ENCODE measurements at places on chromosomes 12 and 14.

DNA sequence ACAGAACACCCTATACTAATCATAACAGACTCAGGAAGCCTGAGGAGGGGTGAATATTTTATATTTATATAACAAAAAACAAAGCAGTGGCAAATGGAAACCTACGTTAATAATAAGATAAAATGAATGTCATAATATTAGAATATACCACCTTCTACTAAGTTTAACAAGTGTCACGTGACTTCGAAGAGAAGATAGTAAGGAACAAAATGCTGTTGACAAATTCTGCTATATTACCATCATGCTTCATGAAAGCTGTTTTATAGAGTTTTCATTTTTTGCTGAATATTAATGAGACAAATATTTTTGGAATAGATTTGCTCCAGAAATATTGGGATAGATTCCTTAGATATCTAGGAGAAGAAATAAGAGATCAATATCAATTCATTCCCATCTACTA, 450.6 kb upstream of the DCN start:
- DNase-seq = no peak

- DNase-seq = no peak
These were observed 18.5 kb downstream of the CD163 start for GRCh38 chr12:7485095-7485494.

GRCh38 chr14:93789228-93790130, 1.2 kb upstream of the PRIMA1 start:
- peak; percentile 42 for DNase-seq

DNA sequence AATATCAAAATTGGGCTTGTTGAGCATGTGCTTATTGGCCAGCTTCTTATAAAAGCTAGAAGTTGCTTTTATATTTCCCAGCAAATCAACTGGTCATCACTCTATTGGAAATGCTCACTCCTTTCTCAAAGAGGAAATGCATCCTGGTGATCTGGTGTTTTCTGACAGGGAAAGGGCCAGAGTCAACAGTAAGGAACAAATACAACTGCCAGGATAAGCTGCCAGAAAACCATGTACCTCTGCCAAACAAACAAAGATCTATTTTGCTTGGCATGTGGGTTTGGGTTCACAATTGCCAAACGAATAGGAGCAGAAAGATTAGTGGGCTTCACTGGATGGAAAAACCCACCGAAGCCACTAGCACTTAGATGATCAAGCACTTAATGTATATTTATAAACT, 126.9 kb upstream of the PDZRN4 start:
- DNase-seq = no peak

DNA sequence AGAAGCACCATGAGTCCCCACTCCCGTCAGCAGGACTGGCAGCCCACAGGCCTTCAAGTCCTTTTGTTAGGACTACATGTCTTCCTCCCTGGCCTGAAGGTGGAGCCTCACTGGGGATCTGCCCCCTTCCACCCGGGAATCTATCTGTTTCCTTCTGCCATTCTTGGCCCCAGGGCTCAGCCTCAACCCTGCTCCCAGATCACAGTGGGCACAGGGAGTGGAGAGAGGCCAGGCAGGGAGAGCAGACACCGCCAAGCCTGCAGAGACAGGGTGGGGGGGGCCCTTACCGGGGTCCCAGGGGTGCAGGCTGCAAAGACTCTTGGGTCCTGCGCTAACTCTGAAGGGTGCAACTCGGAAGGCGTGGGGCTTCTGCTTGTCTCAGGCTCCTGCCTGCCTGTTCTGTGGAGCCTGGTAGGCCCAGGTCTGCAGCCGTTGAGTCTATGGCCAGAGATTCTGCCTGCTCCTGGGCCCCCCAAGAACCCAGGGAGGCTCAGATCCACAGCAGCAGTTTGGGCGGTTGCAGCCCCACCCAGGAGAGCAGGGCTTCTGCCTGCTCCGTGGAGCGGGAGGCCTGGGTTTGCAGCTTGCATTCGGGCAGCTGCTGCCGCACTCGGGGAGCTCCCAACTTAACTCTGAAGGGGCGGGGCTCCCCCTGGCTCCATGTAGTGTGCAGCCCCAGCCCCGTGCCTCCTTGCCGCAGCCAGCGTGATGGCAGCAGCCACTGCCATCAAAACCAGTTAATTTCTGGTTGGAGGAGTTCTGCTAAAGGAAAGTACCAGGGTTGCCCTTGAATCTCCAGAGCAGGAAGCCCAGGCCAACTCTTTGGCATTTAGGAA, 21.7 kb upstream of the PLBD1 start:
- peak; percentile 63 for DNase-seq

DNA sequence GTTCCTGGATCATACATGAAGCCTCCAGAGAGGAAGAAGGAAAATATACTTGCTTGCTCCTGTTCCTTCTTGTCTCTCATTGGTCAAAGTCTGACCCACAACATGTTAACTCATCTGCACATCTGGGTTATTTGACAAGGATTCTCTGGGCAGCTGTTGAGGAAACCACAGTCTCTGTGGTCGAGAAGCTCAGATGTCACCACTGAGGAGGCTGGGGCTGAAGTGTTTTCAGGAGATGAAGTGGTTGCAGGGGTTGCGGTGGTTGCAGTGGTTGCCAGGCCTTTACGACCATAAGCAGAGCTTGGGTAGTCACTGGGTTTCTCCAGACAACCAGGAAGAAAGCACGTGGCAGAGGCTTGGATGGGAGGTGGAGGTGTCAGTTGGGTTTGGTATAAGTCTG, 265.0 kb upstream of the LRIG3 start:
- DNase-seq = no peak

- no peak for DNase-seq
These were observed 9.6 kb upstream of the SYCP3 start for GRCh38 chr12:101748907-101749306.

GRCh38 chr14:55547650-55548315, 32.2 kb upstream of the KTN1 start:
- DNase-seq = no peak

GRCh38 chr12:57940052-57940914, 1.1 kb upstream of the ATP23 start:
- no peak for DNase-seq

GRCh38 chr12:70151993-70152392, 91.2 kb upstream of the CNOT2 start:
- no peak for DNase-seq

- DNase-seq = no peak
These were observed 36.7 kb upstream of the CLIP1 start for GRCh38 chr12:122459211-122459610.

- DNase-seq = no peak
These were observed 35.2 kb downstream of the NT5DC3 start for GRCh38 chr12:103805655-103806360.

DNA sequence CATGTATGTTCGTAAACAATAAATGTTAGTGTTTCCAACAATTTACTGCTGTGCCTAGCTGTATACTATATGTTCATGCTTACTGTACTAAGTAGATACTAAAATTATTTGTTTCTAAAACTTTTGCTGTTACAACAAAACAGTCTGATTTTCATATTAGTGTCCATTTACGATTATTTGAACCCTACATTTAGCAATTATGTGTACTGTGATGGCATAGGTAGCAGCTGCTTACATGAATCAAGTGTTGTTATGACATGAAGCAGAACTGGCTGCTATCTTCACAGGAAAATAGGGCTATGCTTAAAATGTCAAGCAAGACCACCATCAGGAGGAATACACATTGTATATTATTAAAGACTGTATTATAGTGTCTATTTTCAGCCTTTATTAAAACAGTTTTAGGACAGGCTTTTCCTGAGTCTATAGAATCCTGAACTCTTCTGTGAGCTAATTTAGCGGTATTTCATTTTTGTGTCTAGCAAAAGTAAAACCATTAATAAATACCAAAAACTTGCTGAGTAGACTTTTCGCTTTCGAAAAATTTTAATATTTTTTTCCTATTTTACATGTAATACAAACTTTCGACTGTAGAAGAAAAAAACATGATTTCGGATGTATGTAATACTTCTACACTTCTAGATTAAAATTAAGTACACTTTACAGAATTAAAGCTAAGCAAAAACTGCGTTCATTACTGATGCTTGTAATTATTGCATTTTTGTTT, 1.1 kb upstream of the WDR89 start:
- no peak for DNase-seq

- peak; percentile 10 for DNase-seq
These were observed 60.5 kb upstream of the KIF21A start for GRCh38 chr12:39503439-39503838.

DNA sequence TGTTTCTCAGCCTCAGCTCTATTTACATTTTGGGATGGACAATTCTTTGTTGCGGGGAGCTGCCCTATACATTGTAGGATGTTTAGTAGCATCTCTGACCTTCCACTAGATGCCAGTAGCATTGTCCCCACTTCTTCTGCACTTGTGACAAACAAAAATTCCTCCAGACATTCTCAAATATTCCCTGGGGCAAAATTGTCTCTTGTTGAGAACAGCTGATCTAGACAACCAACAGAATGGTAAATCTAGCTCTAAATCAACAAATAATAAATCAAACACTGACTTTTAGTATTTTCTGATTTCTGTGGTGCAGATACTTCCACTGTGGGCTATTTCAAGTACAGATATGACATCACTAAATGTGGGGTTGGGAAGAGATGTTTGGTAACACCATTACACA, 60.7 kb downstream of the MSRB3 start:
- no peak for DNase-seq

DNA sequence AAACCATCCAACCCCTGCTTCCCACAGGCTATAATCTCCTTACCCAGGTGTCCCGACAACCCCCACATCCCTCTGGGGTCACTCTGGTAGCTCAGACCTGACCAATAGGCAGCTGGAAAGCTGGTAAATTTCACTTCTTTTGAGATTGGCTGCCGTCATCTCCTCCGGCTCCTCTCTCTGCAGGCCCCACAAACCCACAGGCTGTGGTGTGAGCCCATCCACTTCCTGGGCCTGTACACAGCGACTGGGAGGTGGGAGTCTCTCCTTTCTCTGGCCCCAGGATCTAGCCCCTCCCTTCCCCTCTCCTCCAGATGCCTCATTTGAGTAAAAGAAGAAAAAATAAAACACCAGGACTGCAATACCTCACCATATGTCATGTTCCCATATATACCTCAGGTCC, 709 bp downstream of the INHBC start:
- DNase-seq = no peak

DNA sequence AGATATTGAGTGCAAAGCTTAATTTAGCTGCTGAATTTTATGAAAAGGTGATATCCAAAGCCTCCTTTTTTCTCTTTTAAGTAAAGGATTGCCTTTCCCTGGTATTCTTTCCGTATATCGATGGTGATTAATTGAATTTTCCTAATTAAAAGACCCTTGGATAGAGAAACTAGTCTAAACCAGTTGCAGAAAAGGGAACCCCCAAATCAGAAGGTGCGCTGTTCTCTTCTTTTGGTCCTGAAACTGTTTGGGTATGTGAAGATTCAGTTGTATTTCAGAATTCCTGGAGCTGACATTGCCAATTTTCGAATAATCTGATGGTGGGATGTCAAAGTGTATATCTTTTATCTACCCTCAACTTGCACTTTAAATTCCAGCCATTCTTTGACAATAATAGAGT, 1.9 kb downstream of the GPHN start:
- DNase-seq = peak; percentile 26

- no peak for DNase-seq
These were observed 298.2 kb downstream of the RPAP3 start for GRCh38 chr12:47407463-47408129.

DNA sequence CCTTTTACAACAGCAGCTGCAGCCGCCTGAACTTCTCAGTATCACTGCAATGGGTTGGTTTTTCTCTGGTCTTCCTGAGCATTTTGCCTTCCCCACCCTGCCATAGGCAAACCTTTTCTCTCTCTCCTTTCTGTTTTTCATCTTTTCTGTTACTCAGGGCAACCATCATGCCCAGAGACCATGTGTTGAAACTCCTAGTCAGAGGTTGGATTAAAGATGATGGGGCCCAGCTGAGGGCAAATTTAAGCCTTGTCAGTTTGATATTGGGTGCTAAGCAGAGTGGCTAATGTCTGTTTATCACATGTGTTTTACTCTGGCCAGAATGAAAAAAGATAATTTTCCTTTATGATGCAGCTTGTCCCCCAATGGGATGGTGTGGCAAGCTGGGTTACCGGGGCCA, 107.9 kb upstream of the PMCH start:
- no peak for DNase-seq

DNA sequence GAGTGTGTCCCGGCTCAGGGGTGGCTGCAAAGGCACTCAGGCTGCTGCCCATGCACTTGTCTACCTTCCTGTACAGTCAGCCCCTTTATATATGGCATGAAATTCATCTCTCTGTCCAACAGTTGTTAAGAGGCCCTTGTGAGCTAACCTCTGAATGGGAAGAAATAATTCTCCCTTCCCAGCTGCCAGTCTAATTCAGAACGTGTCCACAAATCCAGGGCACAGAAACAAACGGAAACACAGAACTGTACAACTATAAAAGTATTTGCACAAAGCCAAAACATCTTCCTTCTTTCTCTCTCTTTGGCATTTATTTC, 849 bp downstream of the KRT5 start:
- no peak for DNase-seq

DNA sequence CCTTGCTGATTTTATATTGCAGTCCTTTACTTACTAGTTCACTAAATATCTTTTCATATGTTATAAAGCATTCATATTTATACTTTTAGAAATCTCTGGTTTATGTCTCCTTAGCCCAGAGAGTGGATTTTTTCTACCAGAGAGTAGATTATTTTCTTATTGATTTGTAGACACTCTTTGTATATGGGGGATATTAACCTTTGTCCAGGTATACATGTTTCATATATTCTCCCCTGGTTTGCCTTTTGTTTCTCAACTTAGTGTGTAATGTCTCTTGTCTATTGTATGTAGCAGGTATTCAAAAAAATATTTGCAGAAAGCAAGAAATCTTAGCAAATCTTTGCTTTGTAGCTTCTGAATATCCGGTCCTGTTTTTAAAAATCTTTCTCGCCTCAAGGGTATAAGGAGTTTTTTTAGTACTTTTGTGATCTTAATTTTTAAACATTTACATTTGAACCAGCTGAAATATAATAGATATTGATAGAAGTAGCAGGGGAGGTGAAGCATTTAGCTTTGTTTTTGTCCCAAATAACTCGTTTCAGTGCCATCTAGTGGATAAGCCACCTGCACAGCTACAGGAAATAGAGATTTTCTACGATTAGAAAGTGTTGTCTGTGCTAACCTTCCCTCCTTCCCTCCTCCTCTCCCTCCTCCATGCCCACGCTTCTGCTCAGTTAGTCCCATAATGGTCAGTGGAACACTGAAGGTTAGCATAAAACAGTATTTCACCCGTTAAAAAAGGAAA, 97.0 kb downstream of the PHETA1 start:
- DNase-seq = peak; percentile 47

DNA sequence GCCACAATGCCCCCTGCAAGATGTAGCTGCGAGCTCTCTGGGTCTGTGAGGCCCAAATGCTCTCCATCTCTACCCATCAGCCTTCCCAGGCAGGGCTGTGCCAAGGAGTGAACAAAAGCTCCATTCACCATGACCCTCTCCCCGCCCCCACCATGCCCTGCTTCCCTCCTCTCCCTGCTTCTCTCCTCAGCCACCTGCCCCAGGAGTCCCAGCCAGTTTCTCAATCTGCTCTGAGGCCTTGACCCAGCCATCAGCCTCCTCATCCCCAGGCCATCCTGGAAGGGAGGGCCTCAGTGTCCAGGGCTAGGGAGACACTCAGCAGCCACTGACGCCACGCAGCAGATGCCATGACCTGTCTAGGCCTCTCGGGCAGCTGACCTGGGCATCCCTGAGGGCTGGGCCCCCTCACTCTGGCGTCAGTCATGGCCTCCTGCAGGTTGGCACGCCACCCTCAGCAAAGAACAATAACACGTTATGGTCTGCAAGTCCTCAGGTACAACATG, 8.5 kb upstream of the KRT5 start:
- no peak for DNase-seq
